ENCODE measurements at places on chromosomes 2 and 18.
A peak's percentile ranks its signal among the peaks of the same experiment; 100 is the strongest.

GRCh38 chr2:8154270-8154669, 527.6 kb upstream of the ID2 start:
- DNase-seq, result no peak

DNA sequence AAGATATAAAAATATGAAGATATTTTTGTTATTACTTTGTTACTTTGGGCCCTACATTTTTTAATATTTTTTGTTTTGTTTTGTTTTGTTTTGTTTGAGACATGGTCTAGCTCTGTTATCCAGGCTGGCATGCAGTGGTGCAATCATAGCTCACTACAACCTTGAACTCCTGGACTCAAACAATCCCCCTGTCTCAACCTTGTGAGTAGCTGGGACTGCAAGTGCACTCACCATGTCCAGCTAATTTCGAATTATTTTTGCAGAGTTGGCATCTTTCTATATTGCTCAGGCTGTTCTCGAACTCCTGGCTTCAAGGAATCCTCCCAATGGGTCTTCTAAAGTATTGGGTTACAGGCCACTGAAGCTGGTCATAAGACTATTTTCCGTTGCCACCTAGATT, 603.6 kb upstream of the PIK3C3 start:
- DNase-seq, result no peak

GRCh38 chr2:42254186-42254895, 85.2 kb downstream of the EML4 start:
- no peak for DNase-seq

- DNase-seq, result peak; percentile 33
These were observed 4.1 kb upstream of the CD8A start for GRCh38 chr2:86794861-86795260.

- no peak for DNase-seq
These were observed 1132.1 kb upstream of the ZEB2 start for GRCh38 chr2:145652036-145652435.

DNA sequence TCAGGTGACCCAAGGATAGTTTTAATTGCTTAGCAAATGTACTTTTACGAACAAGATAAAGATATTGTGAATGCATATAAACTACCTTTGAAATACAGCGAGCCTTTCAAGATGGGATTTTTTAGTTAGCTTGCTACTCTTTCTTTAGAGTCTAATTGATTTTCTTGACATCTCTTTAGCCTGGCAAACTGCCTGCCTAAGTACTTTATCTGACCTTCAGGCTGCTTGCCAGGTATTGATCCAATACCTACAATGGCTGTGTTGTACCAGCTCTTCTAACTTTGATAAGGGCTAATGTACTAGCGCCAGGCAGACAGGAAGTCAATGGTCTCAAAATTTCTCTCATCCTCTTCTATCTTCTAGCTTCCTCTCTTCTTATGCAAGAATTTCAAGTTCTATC, 414.4 kb upstream of the ACVR2A start:
- no peak for DNase-seq

DNA sequence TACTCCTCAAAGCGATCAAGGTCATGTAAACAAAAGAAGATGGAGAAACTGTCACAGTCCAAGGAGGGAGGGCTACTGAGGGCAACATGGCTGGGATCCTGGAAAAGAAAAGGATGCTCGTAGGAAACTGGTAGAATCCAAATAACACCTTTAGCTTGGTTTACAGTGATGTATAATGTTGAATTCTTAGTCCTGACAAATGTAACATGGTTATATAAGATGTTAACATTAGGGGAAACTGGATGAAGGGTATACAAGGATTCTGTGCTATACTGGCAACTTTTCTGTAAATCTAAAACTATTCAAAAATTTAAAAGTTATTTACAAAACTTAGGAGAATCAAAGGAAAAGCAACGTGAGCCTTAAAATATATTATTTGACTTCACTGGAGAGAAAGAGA, 257.0 kb downstream of the TTC32 start:
- DNase-seq, result no peak

GRCh38 chr2:25881764-25882163, 3.5 kb upstream of the ASXL2 start:
- no peak for DNase-seq

DNA sequence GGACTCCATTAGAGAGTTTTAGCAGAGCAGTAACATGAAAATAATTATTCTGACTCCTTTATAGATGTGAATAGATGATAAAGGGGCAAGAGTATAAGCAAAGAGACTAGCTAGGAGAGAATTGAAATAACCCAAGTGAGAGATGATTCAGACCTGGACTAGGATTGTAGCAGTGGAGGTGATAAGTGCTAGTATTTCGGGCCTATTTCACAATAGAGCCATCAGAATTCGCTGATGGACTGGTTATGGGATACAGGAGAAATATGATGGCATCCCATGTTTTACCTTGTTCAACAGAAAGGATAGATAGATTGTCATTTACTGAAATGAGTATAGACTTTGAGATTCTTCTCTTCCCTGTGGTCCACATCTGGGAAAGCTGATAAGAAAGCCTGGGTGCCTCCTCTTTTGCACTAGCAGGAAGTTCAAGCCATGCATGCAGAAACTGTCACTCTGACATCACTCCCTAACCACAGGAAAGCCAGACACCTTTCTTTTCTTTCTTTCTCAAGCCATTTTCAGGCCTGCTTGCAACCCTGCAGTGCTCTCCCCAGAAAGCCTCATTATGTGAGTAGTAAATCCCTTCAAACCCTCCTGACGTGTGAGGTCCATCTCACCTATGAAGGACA, 25.3 kb downstream of the DYNAP start:
- DNase-seq, result no peak

DNA sequence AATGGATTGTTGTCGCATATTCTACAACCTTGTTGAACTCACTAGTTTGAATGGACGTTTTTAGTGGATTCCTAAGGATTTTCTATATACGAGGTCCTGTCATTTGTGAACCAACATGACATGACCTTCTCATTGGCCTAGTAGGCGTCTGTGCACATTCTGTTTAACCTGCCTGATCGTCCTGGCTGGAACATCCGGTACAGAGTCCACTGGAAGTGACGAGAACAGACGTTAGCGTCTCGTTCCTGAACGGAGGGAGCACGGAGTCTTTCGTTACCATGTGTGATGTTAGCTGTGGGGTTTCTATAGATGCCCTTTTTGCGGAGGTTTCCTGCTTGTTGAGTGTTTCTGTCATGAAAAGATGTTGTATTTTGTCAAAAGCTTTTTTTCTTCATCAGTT, 61.9 kb downstream of the SLC66A2 start:
- DNase-seq, result no peak

DNA sequence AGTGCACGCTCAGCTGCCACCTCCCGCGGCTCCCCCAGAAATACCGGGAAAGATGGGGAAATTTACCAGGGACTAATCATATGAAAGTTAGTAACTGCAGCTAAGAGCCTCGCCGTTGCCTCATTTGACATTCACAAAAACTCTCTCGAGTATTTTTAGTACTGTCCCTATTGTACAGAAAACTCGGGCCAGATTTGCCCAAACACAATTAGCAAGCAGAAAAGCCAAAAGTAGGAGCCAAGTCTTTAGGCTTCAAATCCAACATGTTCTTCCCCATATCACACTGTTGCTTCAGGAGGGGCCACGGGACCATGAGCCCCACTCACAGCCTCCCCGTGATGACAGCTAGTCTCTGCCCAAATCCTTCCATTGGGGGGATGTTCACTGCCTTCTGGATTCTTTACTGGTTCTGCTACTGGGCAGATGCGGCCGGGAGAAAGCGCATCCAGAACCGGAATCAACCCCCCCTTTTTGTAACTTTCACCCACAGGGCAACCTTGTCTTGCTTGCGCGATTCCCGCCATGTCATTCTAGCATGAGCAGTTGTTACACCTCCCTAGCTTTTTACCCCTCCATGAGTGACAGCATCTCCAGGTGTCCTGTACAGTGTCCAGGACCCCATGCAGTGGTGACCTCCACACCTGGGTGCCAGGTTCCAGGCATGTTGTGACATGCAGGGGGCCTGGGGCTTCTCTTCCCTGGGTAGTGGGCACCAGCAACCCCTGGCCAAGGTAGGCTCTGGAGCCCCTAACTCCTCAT, 35.2 kb downstream of the CENPO start:
- no peak for DNase-seq

DNA sequence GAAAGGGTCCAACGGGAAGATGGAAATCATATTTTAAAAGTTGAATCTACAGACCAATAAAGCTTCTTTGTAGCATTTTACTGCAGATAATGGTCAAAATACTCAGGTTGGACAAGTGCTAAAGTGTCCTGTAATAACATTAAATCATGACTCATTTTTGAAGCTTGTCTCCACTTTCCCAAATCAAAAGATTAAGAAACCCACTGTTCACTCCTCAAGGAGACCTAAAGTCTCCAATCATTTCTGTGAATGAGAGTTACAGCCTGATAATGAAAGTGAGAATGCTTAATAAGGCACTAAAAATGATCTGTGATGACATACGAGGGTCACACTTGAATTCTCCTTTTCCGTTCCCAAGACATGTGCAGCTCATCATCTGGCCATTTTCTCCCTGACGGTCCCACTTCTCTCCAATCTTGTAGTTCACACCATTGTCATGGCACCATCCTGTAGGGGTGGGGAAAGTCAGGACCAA, 53.4 kb downstream of the ATIC start:
- DNase-seq, result no peak
